Activated CD4-positive, alpha-beta T cell treated with anti-CD3 and anti-CD28 coated beads, Interleukin-2, Interleukin-4, amounts not matched to agents 100 ng/mL and 50 ng/mL, durations not matched to agents 16 hours and 8 hours (primary cell): ENCODE measurements at places on chromosomes 6 and 20.

DNA sequence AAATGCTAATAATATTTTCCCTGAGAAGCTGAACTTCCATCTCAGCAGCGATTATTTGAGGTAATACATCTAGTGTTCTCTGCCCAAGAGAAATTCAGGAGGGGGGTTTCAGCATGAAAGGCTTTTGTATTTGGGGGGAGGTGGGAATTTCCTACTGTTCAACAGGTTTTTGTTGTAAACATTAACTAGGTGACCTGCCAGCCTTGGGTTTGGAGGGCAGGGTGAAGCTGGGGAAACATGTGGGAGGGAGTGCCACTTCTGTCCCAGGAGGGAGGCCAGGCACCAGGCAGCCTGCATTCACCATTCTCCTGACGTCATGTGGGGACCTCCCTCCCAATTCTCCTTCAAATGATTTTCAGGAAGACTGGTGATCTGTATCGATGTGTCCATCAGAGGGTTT lies 37.7 kb upstream of the PKHD1 start:
- no peak for DNase-seq

- DNase-seq = no peak
Observed at GRCh38 chr6:17470938-17471327, 77.5 kb downstream of the CAP2 start.

GRCh38 chr6:44667226-44667625 lies 279.7 kb downstream of the CDC5L start:
- no peak for DNase-seq

- DNase-seq = no peak
Observed at GRCh38 chr6:91573826-91574416, 987.0 kb upstream of the MAP3K7 start.
